ENCODE measurements at places on chromosomes 16 and 17. TPM values are rescaled to one million over a fixed set of nuclear protein-coding genes. Genes with fewer than 3 reads are reported as not detected.

The ARL4D gene
- 37.4 TPM for total RNA-seq

The LRRC75A gene
- 1.2 TPM for total RNA-seq

The SGSH gene
- 16.2 TPM for total RNA-seq

The TAC4 gene
- total RNA-seq: not detected

- peak; percentile 71 for DNase-seq
These were observed 24.2 kb downstream of the FAM117A start for GRCh38 chr17:49739641-49740271.

DNA sequence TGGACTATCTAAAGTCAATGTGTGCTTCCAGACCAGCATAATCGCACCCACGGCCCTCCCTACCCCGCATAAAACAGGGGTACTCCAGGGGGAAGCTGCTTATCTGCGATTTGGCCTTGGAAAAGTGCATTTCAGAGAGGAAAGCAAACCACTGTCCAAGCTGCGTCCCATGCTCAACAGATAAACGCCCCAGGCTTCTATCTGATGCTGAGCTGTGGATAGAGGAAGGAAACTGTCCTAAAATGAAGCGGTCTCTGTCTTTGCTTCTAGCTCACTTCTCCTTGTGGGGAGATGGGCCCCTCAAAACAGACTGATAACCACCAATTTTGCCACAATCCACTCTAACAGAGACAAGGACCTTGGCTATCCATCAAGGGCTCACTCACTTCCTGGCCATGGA lies 160.5 kb upstream of the TNRC6C start:
- no peak for DNase-seq

DNA sequence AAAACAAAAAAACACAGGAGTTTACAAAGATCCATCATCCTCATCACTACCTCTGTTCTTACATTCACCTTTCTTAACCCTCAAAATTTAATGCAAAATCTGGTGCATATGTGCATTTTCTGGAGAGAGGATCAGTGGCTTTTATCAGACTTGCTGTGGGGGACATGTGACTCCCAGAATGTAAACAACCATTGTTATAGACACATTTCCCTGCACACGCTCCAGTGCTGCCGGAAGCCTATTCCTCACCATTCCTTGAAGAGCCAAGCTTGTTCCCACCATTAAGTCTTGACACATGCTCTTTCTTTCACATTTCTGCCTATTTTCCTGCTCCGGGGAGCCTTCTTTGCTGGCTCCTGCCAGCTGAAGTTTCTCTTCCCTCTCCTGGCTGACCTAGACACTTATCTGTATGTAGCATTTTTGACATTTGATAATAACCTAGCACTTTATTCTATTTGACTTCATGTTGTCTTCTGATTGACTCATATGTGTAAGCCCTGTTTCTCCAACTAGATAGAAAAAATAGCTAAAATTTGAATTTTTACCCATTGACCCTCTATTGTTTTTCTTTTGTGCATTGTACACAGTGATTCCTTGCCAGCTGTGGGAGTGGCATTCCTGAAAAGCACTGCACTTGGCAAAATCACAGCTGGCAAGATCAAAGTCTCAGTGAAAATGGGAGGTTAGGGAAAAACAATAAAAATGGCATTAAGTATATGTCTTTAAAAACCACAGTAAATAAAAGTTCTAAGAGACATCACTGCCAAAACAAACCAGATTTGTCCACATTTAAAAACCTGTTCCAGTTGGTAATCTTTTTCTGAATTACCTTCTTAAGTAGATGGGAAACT lies 76.8 kb upstream of the CIBAR2 start:
- no peak for DNase-seq

GRCh38 chr16:46562979-46563378 lies 58.2 kb downstream of the SHCBP1 start:
- no peak for DNase-seq

- DNase-seq: no peak
These were observed 4.8 kb upstream of the CALB2 start for GRCh38 chr16:71353736-71354135.

All from omental fat pad (tissue), 4 donors.